Stimulated activated CD8-positive, alpha-beta memory T cell treated with anti-CD3 and anti-CD28 coated beads, Interleukin-7, amount 100 ng/mL, for 1 hour (primary cell): ENCODE measurements at places on chromosomes 16 and 17.

GRCh38 chr17:7191069-7191468, 11.9 kb upstream of the ASGR1 start:
- no peak for DNase-seq

DNA sequence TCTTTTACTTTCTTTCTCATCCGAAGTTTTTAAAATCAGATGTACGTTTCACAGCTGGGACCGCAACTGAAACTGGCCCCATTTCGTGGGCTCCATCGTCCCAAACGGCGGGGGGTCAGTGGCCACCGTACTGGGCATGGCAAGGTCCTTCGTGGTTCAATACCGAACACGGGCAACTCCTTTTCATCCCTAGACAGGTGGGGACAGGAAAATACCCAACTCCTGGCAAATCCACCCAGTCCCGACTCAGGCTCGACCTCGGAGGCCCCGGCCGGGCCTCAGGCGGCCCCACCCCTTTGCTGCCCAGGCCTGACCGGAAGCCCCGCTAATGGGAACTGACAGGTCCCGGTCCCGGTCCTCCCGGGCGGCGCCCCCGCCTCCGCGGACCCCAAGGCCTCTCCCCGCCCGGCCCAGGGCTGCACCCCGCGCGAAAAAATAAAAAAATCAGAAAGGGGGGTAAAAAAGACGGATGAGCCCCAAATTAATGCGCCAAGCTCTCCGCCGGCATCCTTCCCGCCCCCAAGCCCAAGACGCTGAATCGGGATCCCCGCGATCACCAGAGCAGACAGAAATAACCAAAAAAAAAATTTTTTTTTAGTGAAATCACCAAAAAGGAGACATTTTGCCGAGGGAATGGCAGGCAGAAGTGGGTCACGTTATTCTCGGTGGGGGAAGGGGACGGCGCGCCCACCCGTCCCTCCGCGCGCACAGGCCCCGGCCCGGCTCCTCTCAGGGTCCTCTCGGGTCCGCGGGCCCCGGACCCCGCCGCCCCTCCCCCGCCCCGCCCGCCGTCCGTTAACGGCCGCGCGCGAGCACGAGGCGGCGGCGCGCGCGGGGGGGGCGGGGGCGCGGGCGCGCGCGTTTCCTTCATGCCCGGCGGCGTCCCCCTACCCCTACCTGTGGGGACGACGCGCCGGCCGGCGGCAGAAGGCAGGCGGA, 562 bp downstream of the ZC3H7A start:
- DNase-seq: no peak

DNA sequence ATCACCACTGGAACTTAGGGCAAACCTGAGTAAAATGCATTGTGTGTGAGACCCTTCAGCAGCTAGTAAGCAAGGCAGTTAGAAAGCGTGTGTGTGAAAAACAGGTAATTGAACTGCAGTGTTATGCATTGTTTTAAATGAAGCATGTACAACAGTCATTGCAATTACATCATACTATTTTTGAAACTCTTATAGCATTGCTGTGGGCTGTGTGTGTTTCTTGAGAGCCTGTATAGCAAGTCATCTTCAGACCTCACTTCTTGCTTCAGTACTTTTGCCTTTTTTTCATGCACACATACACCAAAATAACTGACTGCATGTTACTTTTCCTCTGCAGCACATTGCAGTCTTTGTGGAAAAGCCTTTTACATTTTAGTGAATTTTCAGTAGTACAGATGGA, 19.2 kb downstream of the PTRH2 start:
- DNase-seq: no peak

DNA sequence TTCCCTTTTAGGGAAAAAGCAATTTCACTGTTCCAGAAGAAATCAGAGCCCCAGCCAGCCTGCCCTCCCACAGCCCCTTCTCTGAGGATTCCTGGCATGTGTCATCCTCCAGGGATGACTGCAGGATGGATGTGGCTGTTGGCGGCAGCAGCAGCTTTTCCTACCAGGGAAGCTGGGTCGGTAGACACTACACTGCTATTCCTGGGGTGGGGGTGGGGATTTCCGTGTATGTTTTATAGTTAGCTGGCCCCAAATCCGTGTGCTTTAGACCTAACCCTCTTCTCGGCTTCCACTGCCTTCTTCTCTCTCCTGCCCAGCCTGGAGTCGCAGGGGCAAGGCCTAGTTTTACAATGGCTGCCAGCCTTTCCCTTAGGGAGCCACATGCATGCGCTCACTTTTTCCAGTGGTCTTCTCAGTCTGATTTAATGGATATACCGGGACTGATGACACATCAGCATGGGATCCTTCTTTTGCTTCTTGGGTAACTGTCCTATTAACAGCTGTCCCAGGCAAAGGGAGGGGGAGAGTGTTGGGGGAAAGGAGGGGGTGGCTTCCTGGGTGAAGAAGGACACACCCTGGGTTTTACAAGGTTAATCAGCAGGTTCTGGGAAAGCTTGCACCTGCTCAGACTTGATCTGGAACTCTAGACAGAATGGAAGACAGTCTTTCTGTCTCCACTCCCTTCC, 2.7 kb upstream of the NFE2L1 start:
- no peak for DNase-seq

DNA sequence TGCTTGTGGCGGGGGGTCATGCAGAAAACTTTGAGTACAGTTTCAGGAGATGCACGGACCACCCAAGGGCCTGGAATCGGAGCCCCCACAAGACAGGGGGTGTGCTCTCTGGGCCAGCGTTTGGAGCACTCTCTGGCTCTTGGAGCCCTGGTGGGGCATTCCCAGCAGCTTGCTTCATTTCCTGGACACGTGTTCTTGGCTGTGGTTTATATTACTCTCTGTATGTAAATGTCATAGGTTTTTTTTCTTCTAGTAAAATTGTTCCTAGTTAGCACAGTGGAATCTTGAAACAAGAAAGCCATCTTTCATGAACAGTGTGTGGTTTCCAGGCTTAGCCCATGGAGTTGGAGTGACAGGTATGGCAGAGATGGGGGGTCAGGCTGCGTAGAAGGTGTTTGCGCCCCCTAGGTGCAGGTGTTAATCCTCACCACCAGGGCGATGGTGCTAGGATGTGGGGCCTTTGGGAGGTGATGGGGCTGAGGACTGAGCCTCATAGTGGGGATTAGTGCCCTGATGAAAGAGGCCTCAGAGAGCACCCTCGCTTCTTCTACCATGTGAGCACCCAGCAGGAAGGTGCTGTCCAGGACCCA, 79.8 kb downstream of the JPH3 start:
- DNase-seq: no peak

GRCh38 chr16:51119556-51119955, 31.5 kb downstream of the SALL1 start:
- DNase-seq: no peak

DNA sequence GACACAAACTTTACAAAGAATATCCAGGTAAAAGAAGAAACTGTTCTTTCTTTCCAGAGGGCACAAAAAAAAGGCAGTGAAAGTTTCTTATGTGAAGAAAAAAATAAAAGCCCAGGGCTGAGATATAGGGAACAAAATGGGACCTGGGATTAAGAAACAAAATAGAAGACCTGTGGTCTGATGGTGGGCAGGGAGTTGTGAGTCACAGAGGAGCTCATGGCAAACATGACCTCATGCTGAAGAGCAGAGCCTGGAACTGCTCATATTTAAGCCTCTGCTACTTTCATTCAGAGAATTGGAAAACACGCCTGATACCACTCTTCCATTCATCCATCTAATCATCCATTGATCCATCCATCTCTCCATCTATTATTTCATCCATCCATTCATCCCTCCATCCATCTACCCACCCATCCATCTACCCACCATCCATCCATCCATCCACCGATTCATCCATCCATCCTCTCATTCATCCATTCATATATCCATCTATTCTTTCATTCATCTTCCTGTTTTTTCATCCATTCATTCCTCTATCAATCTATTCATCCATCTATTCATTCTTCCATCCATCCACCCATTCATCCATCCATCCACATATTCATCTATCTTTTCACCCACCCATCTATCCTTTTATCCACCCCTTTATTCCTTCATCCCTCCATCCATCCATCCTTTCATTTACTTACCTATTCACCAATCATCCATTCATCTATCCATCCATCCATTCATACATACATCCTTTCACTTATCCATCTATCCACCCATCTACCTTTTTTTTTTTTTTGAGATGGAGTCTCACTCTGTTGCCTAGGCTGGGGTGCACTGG, 30.0 kb downstream of the WFDC1 start:
- no peak for DNase-seq

- DNase-seq: no peak
Measured at GRCh38 chr17:40963838-40964237, 2.9 kb downstream of the KRT39 start.

- no peak for DNase-seq
Measured at GRCh38 chr16:11309895-11310633, 28.9 kb upstream of the PRM1 start.

DNA sequence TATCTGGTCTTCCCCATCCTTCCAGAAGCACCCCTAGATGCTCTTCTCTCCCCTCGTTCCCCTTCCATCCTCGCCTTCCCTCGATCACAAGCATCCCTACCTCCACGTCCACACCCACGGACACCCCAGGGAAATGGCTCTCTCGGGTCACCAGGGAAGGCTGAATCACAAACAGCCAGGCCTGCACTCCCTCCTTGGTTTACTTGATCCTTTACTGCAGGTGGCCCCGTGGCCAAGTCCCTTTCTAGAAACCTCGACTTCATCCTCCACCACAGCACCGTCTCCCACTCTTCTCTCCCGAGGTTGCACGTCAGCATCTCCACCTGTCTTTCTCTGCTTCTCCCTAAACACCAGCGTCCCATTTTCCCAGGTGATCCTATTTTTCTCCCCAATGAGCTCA, 6.5 kb upstream of the RBFOX3 start:
- DNase-seq: no peak

- no peak for DNase-seq
Measured at GRCh38 chr17:30031214-30031869, 85.3 kb upstream of the NSRP1 start.

DNA sequence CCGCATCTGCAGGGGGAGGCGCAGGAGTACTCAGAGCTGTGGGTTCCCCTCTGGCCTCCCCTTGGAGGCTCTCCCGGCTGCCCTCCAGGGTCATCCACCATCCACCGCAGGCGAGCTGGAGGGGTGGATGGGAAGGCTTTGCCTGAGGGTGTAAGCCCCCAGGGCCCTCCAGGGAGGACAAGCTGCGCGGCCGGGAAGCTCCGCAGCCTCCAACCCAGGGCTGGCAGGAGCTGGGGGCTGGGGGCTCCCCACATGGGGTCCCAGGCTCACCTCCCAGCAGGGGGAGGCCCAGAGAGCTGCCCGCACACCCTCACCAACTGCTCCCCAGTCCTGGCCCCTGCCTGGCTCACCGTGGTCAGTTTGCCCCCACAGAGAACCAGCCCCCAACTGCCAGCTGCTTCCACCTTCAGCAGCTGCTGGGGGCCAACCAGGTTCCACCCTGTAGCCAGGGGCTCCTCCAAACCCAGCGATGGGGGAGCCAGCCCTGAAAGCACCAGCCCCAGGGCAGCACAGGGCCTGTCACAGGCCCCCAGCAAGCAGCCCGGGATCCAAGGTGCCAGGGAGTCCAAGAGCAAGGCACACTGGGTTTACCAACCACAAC, 19.8 kb upstream of the CHMP6 start:
- DNase-seq: no peak
